Breast epithelium (tissue), 4 donors: ENCODE measurements at places on chromosomes 1 and 21. TPM values are rescaled to one million over a fixed set of nuclear protein-coding genes. Genes with fewer than 3 reads are reported as not detected.

GRCh38 chr1:201750120-201750519 is 78.8 kb upstream of the IPO9 start:
- H3K4me1 ChIP-seq = no peaks in the 10 kb centered on the region
- DNase-seq = no peak
- H3K27me3 ChIP-seq = no peaks in the 10 kb centered on the region

GRCh38 chr21:29196670-29197191 is 66.3 kb downstream of the MAP3K7CL start:
- no peak overlapping the region for H3K27ac ChIP-seq
- no peak for DNase-seq

GRCh38 chr1:12150456-12151200 is 16.2 kb upstream of the TNFRSF1B start:
- H3K27me3 ChIP-seq = no peaks in the 10 kb centered on the region
- H3K4me3 ChIP-seq = no peak overlapping the region
- H3K4me1 ChIP-seq = no peaks in the 10 kb centered on the region
- no peaks in the 10 kb centered on the region for H3K36me3 ChIP-seq

DNA sequence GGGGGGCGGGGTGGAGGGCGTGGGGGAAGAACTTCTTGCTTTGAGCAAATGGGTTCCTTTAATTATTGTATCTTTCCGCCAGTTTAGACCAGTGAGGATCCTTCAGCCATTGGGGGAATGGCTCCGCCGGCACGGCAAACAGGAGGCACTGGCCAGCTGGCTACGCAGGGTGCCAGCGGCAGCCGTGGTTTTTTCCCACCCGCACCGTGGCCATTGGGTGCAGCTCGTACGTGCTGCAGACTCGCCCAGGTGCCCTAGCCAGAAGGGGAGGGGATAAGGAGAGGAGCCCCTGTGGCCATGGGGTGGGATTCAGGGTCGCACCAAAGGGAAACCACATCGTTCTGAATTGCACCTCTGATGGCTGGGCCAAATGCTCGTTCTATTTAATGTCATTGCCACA is 65.6 kb downstream of the RGSL1 start:
- H3K4me1 ChIP-seq = no peaks in the 10 kb centered on the region
- H3K27me3 ChIP-seq = no peaks in the 10 kb centered on the region
- H3K27ac ChIP-seq = no peak overlapping the region
- H3K4me3 ChIP-seq = no peak overlapping the region
- no peaks in the 10 kb centered on the region for H3K36me3 ChIP-seq

Gene CCDC27
- total RNA-seq = not detected

DNA sequence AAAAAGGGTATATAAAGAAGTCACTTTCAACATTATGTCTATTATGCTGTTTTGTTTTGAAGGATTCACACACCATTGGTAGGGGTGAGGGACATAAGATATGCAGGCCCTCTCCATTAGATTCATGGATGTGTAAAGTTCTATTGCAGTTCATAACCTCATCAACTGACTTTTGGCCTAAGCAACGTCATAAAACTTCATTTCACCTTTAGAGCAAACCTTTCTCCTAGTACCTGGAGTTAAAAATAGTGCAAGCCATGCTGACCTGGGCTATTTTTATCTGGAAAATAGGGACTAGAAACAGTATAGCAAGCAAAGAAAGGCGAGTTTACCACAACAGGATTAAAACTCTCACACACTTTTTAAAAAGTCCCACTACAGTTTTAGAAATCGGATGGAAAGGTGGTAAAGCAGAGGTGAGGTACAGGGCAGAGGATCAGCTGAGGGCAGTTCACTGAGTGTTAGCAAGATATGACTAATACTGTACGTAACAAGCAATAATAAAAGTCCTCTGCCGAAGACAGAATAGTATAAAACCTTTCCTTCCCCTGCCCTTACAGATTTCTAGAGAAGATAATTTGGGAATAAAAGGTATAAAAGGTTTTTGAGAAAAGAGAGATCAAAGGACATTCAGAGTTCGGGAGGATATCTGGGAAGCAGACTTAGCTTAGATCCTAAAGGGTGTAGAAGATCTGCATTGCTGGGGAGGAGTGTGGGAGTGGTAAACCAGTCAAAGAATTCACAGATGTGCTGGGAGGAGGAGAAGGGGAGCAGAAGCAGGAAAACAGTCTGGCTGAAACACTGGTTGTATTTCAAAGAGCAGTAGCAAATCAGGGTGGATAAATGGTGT is 14.3 kb downstream of the EGLN1 start:
- no peak overlapping the region for H3K4me3 ChIP-seq
- no peak for DNase-seq
- no peaks in the 10 kb centered on the region for H3K36me3 ChIP-seq
- peak overlapping the region; percentile 39 for H3K27ac ChIP-seq

Gene CFH
- total RNA-seq = 59.7 TPM

DNA sequence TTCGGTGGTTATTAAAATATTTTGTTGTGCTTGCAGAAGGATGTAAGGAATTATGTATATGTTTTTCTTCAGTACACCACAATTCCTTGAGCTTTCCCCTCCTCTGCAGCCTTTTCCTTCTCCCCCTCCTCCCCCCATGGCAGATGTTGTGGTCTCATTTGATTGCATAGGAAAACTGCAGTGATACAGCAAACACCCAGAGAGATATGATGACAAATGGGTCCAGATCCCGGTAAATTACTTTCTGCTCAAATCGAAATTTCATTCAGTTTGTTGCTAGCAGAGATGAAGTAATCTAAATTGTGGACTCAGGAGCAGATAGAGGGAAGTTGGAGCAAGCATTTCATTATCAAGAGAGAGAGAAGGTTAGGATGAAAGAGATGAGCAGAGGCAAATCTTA is 9.9 kb downstream of the LMO4 start:
- no peaks in the 10 kb centered on the region for H3K36me3 ChIP-seq
- DNase-seq = no peak
- H3K27me3 ChIP-seq = no peaks in the 10 kb centered on the region
- no peak overlapping the region for H3K27ac ChIP-seq
- no peaks in the 10 kb centered on the region for H3K4me1 ChIP-seq
- H3K4me3 ChIP-seq = no peak overlapping the region

DNA sequence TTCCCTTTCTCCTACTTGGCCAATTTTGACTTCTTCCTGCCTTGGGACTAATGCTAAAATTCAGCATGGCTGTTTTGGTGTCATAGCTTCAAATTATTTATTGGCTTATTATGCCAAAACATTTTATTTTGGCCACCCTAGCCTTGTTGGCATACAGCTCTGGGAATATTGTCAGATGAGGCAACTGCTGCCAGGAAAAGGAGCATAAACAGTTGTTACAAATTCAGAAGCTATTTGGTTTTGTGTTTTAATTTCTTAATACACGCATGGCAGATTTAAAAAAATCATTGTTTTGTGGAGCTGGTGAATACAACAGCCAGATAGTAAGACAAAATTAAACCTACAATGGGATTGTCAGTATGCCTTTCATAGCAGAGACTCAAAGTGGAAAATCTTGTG is 66.8 kb upstream of the BCL10 start:
- no peaks in the 10 kb centered on the region for H3K36me3 ChIP-seq
- H3K4me3 ChIP-seq = no peak overlapping the region
- H3K27me3 ChIP-seq = no peaks in the 10 kb centered on the region
- H3K27ac ChIP-seq = no peak overlapping the region

- H3K27me3 ChIP-seq = no peaks in the 10 kb centered on the region
- no peak overlapping the region for H3K27ac ChIP-seq
- no peak overlapping the region for H3K4me3 ChIP-seq
- no peaks in the 10 kb centered on the region for H3K36me3 ChIP-seq
- DNase-seq = no peak
- no peaks in the 10 kb centered on the region for H3K4me1 ChIP-seq
Observed at GRCh38 chr1:236759252-236759859, 35.7 kb upstream of the MTR start.

DNA sequence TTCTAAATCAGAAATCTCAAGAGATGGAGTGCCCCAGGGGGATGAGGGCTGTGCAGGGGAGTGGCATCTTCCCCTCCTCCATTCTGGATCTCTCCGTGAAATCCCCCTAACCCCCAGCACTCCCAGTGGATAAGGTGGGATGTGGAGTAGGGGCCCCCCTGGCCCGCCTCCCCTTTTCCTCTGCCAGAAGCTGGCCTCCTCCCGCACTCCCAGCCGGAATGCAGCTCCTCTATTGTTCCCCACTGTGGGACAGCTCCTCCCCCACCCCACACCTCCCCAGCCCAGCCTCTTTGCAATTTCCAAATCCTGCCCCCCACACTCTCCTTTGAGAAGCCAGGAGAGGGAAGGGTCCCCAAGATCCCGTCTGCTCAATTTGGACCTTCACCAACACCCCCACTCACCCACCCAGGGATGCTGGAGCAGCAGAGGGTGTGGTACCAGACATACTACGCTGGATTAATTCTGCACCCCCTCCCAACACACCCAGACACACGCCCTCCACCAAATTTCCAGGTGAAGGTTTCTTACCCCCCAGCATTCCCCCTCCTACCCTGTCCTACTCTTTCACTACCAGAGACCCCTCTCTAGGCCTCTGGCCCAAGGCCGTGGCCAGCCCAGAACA is 1.9 kb downstream of the MEX3A start:
- H3K27ac ChIP-seq = peak overlapping the region; percentile 52
- no peaks in the 10 kb centered on the region for H3K4me1 ChIP-seq
- peak overlapping the region; percentile 89 for H3K4me3 ChIP-seq
- H3K27me3 ChIP-seq = no peaks in the 10 kb centered on the region
- H3K36me3 ChIP-seq = no peaks in the 10 kb centered on the region

Gene TMPRSS3
- 9.2 TPM for total RNA-seq

- no peak for DNase-seq
- H3K4me1 ChIP-seq = no peaks in the 10 kb centered on the region
- no peaks in the 10 kb centered on the region for H3K27me3 ChIP-seq
Observed at GRCh38 chr1:233299450-233299849, 3.9 kb upstream of the PCNX2 start.

- no peak overlapping the region for H3K27ac ChIP-seq
- no peaks in the 10 kb centered on the region for H3K36me3 ChIP-seq
- no peaks in the 10 kb centered on the region for H3K4me1 ChIP-seq
- DNase-seq = no peak
- H3K27me3 ChIP-seq = no peaks in the 10 kb centered on the region
Observed at GRCh38 chr1:55057270-55057955, 18.1 kb downstream of the PCSK9 start.

GRCh38 chr1:38730511-38731397 is 128.8 kb downstream of the RRAGC start:
- no peak for DNase-seq
- H3K27me3 ChIP-seq = no peaks in the 10 kb centered on the region
- H3K4me3 ChIP-seq = no peak overlapping the region
- H3K36me3 ChIP-seq = no peaks in the 10 kb centered on the region

GRCh38 chr1:154533952-154534844 is 24.3 kb downstream of the UBE2Q1 start:
- no peak for DNase-seq
- no peaks in the 10 kb centered on the region for H3K36me3 ChIP-seq
- no peaks in the 10 kb centered on the region for H3K27me3 ChIP-seq
- H3K4me1 ChIP-seq = no peaks in the 10 kb centered on the region

- no peaks in the 10 kb centered on the region for H3K27me3 ChIP-seq
- no peak for DNase-seq
- H3K4me1 ChIP-seq = no peaks in the 10 kb centered on the region
- no peaks in the 10 kb centered on the region for H3K36me3 ChIP-seq
- no peak overlapping the region for H3K27ac ChIP-seq
- H3K4me3 ChIP-seq = no peak overlapping the region
Observed at GRCh38 chr1:104989012-104989411, 1239.3 kb downstream of the AMY1C start.

GRCh38 chr21:39461419-39461818 is 9.6 kb downstream of the SH3BGR start:
- H3K4me1 ChIP-seq = no peaks in the 10 kb centered on the region
- H3K36me3 ChIP-seq = no peaks in the 10 kb centered on the region
- DNase-seq = no peak

DNA sequence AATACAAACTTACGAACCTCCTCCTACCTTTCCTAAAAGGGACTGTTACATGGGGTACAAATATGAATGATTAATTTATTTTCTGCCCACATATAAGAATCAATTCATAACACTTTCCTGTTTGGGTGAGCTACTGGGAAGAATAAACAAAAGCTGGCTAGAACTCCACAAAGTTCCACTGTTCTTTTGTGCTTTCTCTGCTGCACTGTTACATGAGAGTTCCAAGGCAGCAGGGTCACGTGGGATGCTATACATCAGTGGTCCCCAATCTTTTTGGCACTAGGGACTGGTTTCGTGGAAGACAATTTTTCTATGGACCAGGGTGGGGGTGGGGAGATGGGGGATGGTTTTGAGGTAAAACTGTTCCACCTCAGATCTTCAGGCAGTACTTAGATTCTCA is 2.2 kb upstream of the ANGPTL7 start:
- H3K27me3 ChIP-seq = no peaks in the 10 kb centered on the region
- peak overlapping the region; percentile 23 for H3K27ac ChIP-seq
- H3K4me1 ChIP-seq = no peaks in the 10 kb centered on the region
- DNase-seq = no peak
- H3K36me3 ChIP-seq = no peaks in the 10 kb centered on the region
- no peak overlapping the region for H3K4me3 ChIP-seq

Gene MCOLN2
- total RNA-seq = 3.8 TPM

DNA sequence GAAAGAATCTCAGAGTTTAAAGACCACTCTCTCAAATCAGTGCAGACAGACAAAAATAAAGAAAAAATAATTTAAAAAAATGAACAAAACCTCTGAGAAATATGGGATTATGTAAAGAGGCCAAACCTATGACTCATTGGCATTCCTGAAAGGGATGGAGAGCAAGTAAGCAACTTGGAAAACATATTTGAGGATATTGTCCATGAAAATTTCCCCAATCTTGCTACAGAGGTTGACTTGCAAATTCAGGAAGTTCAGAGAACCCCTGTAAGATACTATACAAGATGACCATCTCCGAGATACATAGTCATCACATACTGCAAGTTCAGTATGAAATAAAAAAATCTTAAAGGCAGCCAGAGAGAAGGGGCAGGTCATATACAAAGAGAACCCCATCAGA is 43.7 kb upstream of the IVNS1ABP start:
- no peak overlapping the region for H3K27ac ChIP-seq
- DNase-seq = no peak
- no peaks in the 10 kb centered on the region for H3K36me3 ChIP-seq
- no peaks in the 10 kb centered on the region for H3K27me3 ChIP-seq
- no peak overlapping the region for H3K4me3 ChIP-seq
- no peaks in the 10 kb centered on the region for H3K4me1 ChIP-seq

- no peaks in the 10 kb centered on the region for H3K27me3 ChIP-seq
- H3K36me3 ChIP-seq = no peaks in the 10 kb centered on the region
- H3K4me1 ChIP-seq = no peaks in the 10 kb centered on the region
- no peak for DNase-seq
- no peak overlapping the region for H3K4me3 ChIP-seq
Observed at GRCh38 chr1:40630488-40631223, 34.8 kb downstream of the RIMS3 start.

Gene C1orf210
- total RNA-seq = not detected
